ENCODE measurements at places on chromosomes 4 and X.

DNA sequence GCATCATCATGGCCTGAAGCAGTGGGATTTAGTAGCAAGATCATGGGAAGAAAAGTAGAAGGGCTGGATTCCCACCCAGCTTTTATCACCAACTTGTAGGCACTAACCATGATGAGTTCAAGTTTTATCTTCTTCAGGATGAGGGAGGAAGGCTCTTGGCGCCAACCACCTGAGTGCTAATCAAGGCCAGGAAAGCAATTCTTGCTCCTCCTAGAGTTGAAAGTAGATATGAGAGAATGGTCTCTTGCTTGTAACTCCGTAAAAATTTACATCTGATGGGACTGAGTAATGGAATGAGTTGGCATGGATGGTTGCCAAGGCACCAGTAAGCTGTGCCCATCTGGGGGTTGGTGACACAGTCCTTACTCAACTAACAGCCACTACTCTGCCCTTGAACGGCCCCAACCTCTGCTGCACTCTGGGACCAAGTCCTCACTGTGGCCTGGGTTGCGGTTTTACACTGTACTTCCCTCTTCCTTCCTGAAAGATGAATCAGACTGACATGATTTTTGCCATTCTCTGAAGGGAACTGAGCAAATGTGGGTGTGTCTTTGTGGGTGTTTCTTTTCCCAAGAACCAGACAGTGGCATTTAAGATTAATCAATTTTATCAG lies 39.4 kb upstream of the NDP start:
- no peak for DNase-seq

- no peak for DNase-seq
Measured at GRCh38 chr4:110414561-110414920, 61.4 kb upstream of the ENPEP start.

DNA sequence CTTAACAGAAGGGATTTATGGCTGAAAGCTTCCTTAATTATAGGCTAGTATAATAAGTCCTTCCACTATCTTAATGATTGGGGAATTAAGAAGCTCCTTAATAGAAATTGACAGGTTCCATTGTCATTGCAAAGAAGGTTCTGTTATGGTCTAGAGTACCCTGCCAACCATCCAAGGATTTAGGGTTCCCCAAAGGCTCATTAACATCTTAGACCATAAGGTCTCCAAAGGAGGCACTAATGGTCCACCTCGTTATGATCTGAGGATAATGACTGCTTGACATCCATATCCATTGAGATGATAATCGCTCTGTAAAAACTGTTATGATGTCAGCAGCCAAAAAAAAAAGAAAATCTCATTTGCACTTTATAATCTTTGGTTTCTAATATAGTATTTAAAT lies 441.6 kb downstream of the GBA3 start:
- DNase-seq = no peak

DNA sequence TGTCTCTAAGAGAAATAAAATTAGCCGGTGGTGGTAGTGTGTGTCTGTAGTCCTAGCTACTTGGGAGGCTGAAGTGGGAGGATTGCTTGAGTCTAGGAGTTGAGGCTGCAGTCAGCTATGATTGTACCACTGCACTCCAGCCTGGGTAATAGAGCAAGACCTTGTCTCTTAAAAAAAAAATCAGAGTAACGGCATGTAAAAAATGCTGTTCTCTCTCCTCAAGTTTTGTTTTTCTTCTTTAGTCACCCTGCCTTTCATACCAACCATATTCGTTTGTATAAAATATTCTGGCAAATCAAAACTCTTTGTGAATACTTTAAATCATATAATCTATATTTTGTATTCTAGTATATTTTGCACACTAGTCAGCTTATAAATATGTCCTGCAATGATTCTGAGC lies 44.8 kb upstream of the NUDT6 start:
- DNase-seq = no peak

- DNase-seq = no peak
Measured at GRCh38 chrX:24648495-24648894, 1.3 kb upstream of the PCYT1B start.

DNA sequence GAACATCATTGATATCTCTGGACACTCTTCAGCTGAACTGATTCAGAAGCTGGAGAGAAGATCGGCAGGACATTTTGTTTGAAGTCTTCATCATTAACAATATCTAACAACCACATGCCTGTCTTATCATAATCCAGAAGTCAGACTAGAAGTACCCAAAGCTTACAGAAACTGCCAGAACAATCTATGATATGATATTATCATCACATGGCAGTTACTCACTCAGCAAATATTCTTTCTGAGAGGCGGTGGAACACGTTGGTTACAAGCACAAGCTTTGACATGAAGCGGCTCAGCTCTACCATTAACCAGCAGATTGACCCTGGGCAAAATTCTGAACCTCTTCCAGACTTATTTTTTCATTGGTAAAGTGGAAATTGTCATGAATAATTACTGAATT lies 69.4 kb upstream of the KIT start:
- no peak for DNase-seq

GRCh38 chr4:168924667-168925066 lies 85.4 kb downstream of the CBR4 start:
- no peak for DNase-seq

DNA sequence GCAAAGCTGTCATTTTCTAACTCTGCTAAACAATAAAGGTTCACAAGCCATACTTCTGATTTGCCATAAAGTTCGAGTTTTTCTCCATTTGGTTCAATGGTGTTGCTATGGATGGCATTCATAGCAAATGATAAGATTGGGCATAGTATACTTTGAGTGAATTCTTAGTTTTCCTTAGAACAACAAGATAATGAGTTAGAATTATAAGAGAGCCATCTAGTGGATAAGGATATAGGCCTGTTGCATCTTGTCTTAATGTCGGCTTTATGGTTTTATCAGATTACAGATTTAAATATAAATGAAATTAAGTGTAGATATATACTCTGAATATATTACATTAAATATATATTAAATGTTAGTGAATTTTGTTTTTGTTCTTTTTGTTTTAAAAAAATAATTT lies 644.6 kb downstream of the IL1RAPL1 start:
- DNase-seq = no peak

DNA sequence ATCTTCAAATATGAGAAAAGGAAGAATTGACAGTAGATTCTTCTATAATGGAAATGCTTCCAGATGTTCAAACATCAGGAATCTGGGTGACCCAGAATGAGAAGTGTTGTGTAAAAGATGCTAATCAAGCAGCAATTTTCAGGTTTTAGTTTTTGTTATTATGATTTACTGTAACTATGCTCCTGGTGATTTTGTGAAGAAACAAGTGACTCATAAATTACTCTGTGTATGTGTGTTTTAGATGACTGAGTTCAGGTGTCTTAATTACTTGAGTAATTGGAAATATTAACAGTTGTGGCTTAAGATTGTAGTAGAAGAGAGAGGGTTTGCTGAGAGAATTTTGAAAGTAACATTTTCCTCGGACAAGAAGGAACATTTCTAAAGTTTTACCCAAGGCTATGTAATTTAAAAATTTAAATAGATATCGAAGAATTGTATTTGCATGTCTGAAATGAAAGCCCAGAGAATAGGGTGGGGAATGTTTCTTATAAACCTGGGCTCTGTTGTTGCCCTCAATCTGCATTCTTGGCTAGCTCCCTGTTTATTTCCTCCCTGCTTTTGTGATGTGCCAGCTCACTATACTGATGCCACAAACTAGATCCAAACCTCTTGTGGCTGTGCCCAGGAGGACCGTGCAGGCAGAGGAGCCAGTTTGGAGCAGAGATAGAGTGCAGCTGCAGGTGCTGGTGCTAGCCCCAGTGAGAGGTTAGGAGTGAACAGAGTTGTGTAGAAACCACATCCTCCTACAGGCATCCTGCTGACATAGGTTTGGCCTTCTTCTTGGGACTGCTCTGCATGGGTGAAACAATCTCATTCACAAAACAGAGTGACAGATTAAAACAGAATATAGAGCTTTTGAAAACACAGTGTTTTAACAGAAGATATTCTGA lies 25.4 kb upstream of the TNIP3 start:
- peak; percentile 55 for DNase-seq

GRCh38 chr4:108113229-108113628 lies 55.5 kb downstream of the LEF1 start:
- peak; percentile 57 for DNase-seq

GRCh38 chr4:118974758-118975157 lies 86.1 kb downstream of the SYNPO2 start:
- no peak for DNase-seq

- DNase-seq = no peak
Measured at GRCh38 chrX:2502120-2502667, 1.4 kb upstream of the DHRSX start.

GRCh38 chr4:26000274-26000950 lies 86.4 kb downstream of the SMIM20 start:
- DNase-seq = no peak

DNA sequence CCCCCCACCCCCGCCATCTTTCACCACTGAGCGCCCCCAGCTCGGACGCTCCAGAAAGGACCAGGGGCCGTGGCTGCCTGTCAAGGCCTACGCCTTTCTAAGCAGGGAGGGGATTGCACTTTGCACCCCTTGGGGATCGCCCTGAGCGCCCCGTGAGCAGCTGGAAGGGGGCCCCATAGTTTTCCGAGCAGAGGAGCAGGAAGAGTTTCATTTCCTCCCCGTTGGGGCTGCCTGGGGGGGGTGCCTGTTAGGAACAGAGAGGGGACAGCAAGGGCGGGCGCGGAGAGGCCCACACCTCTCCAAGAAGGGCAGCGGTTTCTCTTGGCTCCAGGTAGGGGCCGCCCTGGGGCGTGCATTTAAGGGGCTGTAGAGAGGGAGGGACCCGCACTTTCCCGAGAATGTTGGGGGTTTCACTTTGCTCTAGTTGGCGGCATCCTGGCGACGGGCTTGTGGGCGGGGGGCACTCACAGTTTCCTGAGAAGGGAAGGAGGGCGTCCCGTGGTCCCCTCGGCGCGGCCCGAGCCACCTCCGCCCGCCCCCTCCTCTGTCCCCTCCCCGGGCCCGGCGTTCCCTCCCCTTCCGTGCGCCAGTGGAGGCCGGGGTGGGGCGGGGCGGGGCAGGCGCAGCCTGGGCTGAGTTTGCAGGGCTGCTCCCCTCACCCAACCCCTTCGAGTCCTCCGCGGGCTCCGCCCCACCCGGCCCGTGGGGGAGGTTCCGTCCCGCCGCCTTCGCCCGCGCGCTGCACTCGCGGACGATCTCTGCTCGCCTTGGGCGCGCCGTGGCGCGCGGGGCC lies 82.3 kb upstream of the CD99 start:
- DNase-seq = peak; percentile 89

- DNase-seq = no peak
Measured at GRCh38 chr4:166104623-166105022, 231.6 kb downstream of the TLL1 start.

DNA sequence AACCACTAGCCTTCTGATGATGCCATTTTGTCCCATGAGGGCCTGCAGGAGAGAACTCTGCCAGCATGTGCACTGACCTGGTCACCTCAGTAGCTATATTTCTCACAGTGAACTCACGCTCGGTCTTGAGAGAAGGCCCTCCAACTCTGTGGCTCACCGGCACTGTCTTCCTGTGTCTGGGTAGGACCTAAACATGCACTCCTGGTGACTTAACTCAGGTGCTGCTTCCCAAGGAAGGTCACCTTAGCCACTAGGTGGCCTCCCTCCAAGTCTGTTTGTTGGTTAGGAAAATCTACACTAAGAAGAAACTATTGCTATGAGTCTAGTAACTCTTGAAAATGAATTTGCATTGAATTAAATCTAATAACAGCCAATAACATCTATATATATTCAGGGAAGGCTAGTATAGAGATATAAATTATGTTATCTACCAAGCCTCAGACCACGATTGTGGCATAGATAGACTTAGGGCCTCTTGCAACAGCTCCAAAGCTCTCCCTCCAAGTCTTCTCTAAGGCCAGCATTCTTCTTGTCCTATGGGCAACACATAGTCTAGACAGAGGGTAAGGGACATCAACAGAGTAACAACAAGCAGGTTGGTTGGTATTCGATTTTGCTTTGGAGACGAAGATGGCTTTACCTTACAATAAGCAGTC lies 24.7 kb downstream of the TLR10 start:
- DNase-seq = no peak

DNA sequence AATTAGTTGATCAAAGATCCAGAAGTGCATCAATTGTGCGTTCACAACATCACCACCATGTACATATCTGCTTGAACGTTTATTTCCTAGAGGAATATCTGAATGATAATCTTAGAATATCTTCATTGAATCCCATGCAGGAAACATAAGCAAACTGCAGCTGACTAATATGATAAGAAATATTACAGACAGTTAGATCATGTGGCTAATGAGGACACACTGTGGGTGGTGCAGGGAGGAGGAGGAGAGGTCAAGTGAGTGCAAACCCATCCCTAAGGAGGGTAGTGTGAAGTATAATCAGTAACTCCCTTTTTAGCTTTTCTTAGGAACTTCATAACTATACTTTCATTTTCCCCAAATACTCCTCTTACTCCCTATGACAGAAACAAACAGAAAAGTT lies 58.3 kb upstream of the HPGD start:
- no peak for DNase-seq

- DNase-seq = no peak
Measured at GRCh38 chr4:78766650-78767049, 9.5 kb upstream of the BMP2K start.

GRCh38 chrX:15931362-15931761 lies 76.7 kb upstream of the AP1S2 start:
- no peak for DNase-seq

- no peak for DNase-seq
Measured at GRCh38 chrX:389021-389441, 2.3 kb upstream of the PPP2R3B start.

GRCh38 chr4:47471591-47471990 lies 8.1 kb upstream of the COMMD8 start:
- no peak for DNase-seq

DNA sequence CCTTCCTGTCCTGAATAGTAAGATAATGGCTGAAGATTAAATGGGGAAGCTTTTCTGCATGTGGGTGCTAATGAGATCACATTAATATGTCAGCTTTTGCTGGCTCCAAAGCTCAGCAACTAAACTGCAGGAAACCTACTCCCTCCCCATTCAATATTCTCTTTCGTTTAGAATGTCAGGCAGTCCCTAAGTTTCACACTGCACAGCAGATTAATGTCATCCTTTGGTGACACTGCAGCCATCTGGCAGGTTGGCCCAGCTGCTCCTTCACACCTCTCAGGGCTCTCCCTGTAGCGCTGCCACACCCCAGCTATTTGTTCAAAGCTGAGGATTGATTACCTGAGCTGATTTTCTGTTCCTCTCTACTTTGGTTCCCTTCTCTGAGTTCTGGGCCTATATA lies 110.5 kb downstream of the KDR start:
- no peak for DNase-seq

GRCh38 chrX:6266041-6266440 lies 37.4 kb upstream of the NLGN4X start:
- no peak for DNase-seq

DNA sequence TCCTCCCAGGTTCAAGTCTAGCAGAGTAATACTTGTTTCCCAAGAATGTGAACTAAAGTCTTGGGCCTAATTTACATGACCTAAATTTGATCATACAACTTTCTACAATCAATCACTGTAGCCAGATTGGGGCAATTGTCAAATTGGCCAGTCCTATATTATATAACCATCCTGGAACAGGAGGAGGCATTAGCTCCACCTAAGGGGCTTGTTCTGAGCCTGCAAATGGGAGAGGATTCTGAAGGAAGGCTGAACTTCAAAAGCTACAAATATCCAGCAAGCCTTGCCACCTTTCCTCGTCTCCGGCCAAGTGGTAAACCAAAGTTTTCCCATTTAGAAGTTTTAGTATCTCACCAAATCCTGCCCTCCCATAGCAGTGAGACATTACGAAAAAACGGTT lies 1289.6 kb upstream of the TENM3 start:
- DNase-seq = no peak

Data from activated naive CD8-positive, alpha-beta T cell treated with anti-CD3 and anti-CD28 coated beads, Interleukin-2, amount 10 ng/mL, durations not matched to agents 7 days and 5 days (primary cell).